Activated naive CD4-positive, alpha-beta T cell treated with Interleukin-2 at 50 U/mL for 16 hours (primary cell): ENCODE measurements at places on chromosomes 12 and 14.

DNA sequence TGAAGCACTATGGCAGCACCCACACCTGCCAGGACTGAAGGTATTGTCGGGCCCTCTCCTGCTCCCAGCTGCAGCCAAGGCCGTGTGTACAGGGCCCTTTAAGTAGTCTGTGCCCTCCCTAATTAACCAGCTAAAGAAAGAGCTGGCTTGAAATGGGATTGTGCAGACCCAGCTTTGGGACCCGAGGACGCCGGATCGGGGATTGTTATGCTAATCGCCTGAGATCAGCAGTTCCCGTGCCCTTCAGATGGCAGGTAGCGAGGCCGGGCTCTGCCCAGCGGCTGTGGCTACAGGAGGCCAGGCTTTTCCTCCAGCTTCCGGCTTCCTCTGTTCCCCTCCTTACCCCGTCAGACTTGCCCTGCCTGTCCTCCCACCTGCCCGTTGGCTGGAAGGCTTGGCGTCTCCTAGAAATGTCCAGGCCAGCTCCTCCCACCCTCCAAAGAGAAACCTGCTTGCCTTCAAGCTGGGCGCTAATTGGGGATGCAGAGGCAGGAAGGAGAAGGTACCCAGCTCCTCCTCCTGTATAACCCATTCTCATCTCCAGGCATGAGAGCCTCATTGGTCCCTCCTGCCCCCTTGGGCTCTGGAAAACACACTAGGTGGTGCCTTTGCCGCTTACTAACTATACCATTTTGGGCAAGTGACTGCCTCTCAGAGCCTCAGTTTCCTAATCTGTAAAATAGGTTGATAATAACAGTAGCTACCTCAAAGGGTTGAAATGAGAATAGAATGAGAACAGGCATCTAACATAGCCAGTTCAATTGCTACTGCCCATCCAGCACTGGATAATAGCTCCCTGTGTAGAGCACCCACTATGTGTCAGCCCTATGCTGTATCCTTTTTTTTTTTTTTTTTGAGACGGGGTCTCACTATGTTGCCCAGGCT is 25.8 kb upstream of the MSI1 start:
- no peak for DNase-seq

DNA sequence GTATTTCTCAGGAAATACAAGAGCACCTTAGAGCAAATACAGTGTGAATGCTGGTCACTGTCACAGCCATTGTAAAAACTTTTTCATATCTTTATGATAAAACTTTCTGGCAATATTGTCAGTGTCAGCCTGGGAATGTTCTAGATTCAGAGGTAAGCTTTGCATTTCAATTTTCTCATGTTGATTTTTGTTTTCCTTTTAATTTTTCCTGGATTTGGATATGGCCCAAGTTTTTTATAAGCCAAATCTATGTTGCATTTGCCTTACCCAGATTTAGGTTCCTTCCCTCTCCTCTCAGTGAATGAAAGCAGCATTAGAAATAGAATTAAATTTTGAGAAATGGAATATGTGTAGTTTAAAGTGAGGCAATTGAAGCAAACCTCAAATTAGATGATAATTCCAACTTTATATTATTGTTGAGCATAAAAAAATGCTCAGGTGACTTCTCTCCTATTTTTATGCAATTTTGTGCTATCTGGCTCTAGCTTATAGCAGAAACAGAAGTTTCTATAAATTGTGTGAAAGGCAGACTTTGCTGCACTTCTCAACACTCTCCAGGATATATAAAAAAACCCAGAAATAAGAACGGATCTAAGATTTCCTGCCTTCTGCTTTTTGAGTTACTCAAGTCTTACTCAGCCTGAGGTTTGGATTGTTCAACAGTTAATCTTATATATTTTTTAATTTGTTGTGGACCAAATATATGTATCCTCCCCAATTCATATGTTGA is 368.2 kb upstream of the PRICKLE1 start:
- no peak for DNase-seq

DNA sequence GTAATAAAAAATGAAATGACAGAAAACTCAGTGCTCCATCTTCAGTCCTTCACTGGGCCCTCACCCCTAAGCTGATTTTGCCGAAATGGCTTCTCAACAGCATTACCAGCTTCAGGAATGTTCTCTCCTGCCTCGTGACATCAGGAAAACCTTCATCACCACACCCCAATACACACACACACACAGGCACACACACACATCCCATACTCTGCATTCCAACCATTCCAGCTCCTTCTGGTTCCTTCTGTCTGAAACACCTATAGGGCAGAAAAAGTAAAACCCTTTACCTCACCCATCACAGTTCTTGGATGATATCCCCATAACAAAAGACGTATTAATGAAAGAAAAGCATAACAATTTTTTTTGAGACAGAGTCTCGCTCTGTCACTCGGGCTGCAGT is 75.9 kb downstream of the CCDC60 start:
- no peak for DNase-seq

DNA sequence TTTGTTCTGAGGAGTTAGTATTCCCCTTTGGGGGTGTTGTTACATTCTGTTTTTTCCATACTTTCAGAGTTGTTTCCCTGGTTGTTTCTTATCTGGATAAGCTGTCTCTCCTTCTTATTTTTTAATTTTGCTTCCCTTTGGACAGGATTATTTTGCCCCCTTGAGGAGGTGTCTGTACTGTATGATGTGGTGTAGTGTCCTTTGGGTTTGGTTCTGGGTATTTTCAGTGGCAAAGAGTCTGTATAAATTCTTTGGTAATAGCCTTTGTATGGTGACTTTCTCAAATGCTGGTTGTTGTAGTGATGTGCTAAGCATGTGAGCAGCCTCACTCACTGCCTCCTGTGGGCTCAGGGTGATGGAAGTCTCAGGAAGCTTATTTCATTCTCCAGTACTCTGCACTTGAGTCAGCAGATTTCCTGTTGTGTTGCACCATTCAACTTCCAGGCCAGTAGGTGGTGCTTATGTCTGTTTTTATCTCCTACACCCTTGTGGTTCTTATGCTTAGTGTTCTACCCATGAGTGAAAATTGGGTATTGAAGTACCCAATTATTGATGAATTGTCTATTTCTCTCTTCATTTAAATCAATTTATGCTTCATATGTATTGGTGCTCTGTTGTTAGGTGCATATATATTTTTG is 103.3 kb upstream of the PMCH start:
- no peak for DNase-seq

GRCh38 chr12:109736552-109737108 is 23.0 kb downstream of the FAM222A start:
- no peak for DNase-seq

- DNase-seq, result no peak
Observed at GRCh38 chr12:56804169-56804568, 41.0 kb downstream of the HSD17B6 start.

- no peak for DNase-seq
Observed at GRCh38 chr12:126212824-126213223, 1147.6 kb downstream of the AACS start.

DNA sequence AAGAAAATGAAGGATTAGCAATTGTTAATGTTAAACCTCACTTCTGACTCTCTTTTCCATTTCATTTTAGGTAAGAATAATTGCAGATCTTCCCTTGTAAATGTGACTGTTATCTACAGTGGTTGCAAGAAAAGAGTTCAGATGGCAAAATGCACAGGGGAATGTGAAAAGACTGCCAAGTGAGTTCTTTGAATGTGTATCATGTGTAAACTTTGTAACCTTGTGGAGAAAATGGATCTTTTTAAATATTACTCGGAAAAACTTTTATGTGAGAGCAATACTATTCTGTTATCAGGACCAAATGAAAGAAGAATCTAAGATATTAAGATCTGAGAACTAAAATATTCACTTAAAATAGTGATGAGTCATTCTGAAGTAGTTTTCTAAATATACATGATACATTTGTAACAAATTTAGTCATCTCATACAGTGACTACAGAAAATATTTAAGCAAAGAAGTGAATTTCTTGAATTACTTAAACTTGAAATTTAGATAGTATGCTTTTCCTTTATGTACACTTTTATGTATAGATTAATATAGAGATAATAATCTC is 122.5 kb upstream of the CNTN1 start:
- no peak for DNase-seq

DNA sequence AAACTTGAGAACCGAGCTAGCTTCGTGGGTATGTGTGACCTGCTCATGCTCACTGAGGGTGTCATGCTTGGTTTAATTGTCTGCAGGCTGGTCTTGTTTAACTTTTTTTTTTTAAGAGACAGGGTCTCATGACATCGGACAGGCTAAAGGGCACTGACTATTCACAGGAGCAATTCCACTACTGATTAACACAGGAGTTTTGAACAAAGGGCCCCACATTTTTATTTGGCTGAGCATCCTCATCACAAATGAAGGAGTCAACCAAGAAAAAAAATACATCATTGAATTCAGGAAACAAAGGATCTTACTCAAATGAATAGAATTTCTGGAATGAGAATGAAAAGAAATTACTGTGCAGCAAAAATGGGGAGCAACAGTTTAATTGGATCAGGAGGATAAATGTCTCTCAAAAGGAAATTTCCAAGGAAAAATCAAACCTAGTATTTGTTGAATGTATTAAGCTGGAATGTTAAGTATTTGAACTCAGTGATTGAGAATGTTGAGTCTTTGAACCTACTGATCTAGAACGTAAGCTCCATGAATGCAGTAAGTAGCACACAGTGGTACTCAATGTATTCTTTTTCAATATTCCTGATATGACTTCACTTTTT is 20.8 kb upstream of the PYROXD1 start:
- DNase-seq, result no peak

DNA sequence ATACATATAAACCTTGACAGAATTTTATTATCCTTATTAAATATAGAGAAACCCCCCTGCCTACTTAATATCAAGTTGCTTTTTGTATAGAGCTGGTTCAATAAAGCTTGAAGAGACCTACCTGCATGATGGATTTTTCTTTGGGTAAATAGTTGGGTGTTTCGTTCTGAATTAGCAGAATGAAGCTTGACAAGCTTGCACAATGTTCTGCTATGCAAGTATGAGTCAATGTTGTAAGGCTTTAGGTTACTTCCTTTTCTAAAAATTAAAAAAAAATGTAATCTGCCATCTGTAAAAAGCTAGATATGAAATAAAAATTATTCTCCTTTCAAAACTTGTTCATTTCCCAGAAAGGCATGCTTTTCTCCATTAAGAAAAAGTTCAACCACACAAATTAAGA is 1662.6 kb upstream of the SEL1L start:
- DNase-seq, result no peak

DNA sequence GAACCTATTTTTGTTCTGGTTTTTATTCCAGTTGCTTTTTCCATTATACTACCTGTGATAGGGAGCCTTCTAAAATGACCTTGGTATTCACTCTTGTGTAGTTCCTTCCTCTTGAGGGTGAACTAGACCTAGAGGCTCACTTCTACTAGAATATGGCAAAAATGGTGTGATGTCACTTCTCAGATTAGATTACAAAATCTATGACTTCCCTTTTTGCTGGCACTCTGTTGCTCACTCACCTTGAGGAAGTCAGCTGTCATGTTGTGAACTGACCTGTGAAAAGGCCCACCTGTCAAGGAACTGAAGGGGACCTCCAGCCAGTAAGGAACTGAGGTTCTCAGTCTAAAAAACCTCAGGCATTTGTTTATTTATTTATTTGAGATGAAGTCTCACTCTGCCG is 5.7 kb downstream of the MIPOL1 start:
- DNase-seq, result no peak

DNA sequence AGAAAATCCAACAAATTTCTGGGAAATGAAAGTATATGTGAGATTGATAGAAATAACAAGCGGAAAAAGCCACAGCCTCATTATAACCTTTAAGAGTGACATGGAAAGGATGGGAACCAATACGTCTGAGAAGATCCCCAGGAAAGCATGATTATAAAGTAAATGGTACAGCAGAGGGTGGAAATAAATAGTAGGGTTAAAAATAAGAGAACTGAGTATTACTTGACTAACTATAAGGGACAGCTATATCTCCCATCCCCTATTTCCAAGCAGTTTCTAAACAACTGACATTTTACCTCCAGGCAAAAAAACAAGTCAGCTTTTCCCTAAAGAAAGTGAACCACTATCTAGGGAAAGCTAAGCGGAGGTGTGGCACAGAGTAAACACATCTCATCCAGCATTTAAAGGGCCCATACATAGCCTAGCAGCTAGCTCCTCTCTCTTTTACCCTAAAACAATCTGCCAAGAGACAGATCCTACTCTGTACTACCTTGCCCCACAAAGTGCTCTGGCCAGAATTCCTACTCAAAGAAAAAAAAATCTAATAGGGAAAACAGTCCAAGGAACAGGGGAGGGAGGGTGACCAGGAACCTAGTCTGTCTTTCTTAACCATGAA is 11.2 kb downstream of the OSBPL8 start:
- no peak for DNase-seq

DNA sequence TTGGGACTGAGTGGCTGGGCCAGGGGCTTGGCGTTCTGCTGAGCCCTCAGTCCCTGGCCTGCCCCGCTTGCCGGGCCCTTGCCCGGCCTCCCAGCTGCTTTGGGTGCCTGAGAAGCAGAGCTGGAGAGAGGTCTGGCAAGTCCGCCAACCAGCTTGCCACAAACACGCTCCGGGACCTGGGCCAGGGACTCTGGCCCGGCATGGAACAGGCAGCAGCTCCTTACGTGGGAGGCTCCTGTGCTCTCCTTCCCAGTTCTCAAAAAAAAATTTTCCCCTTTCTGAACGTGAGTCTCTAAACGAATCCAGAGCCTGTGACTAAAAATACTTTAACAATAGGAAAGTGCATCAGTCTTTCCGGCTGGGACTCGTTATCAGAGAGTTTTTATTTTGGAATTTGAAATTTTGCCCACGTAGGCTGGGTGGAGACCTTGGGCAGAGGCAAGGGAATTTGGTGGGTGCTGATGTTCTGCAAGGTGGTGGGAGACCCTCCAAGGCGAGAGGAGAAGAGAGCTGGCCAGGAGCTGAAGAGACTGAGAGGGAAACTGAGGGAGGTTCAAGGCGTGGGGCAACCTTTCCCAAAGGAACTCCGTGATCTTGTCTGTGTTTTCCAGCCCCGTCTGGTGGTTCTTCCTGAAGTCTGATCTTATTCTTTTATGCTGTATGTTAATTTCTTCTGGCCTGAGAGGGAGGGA is 6.8 kb upstream of the NR4A1 start:
- DNase-seq, result no peak

DNA sequence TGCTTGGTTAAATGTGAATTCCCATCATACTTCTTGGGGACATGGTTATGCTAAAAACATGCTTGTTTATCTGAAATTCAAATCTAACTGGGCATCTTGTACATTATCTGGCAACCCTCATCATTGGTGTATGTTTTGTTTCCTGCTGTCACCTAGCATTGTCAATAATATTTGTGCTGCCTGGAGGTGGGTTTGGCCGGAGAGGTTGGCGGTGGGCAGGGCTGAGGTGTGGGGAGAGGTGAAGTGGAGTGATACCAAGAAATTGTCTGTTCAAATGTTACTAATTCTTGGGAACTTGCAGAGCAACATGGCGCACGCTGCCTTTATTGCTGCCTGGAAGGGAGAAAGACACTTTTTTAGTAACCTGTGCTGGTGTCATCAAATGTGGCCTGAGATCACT is 280.5 kb downstream of the VRK1 start:
- DNase-seq, result no peak

DNA sequence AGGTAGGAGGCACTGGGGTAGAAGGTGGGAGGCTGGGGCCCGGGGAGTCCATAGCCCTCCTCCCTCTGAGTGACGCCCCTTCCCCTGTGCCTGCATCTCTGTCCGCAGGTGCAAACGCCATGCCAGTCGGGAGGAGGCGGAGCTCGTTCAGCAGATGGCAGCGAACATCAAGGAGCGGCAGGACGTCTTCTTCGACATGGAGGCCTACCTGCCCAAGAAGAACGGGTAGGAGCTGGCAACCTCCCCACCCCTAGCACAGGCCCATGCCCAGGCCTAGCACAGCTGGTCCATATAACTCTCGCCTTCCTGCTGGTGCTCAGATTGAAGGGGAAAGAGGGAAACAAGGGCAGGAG is 35.6 kb downstream of the TMEM120B start:
- DNase-seq, result no peak

GRCh38 chr14:95544588-95544987 is 9.7 kb downstream of the GLRX5 start:
- no peak for DNase-seq
